Activated naive CD4-positive, alpha-beta T cell treated with anti-CD3 and anti-CD28 coated beads, Interleukin-2, amount 10 ng/mL, durations not matched to agents 5 hours and 36 hours (primary cell): ENCODE measurements at places on chromosomes 7 and 10. TPM values are rescaled to one million over a fixed set of nuclear protein-coding genes. Genes with fewer than 3 reads are reported as not detected.

Gene CHN2
- 5.3 TPM for total RNA-seq

Gene PNLIPRP1
- not detected for total RNA-seq

Gene GRID2IP
- 0.12 TPM for total RNA-seq

Gene SVOPL
- 2.1 TPM for total RNA-seq

Gene SH2D4B
- total RNA-seq, result 0.15 TPM

Gene CHST3
- 0.05 TPM for total RNA-seq

Gene MORN4
- 1.3 TPM for total RNA-seq

Gene HHEX
- total RNA-seq, result not detected

Gene AZGP1
- not detected for total RNA-seq

Gene SSBP1
- total RNA-seq, result 116 TPM

Gene ANKRD1
- not detected for total RNA-seq

Gene TUBB8
- not detected for total RNA-seq

Gene SYNPO2L
- total RNA-seq, result not detected

Gene AKR1E2
- 6.1 TPM for total RNA-seq

Gene TUBAL3
- not detected for total RNA-seq

Gene EN2
- not detected for total RNA-seq

Gene SUFU
- 12.3 TPM for total RNA-seq

Gene GARIN1A
- total RNA-seq, result 0.17 TPM

Gene EGFR
- not detected for total RNA-seq

Gene HYAL4
- total RNA-seq, result not detected

Gene GSTO2
- 0.86 TPM for total RNA-seq

Gene CDH23
- total RNA-seq, result 6.2 TPM

Gene AOC1
- not detected for total RNA-seq

Gene OTUD1
- 26.4 TPM for total RNA-seq

Gene PDK4
- total RNA-seq, result not detected

Gene ACBD7
- total RNA-seq, result 4.4 TPM

Gene ACTR3C
- 7.7 TPM for total RNA-seq

Gene ST8SIA6
- 2.3 TPM for total RNA-seq

Gene IFIT1B
- not detected for total RNA-seq

Gene MUC3A
- total RNA-seq, result not detected

Gene FGL2
- 0.86 TPM for total RNA-seq

Gene MRM2
- 22.4 TPM for total RNA-seq
